Stimulated activated CD8-positive, alpha-beta memory T cell treated with anti-CD3 and anti-CD28 coated beads, Interleukin-4, amount 100 ng/mL, for 24 hours (primary cell): ENCODE measurements at places on chromosomes 3 and 15.
A peak's percentile ranks its signal among the peaks of the same experiment; 100 is the strongest.

- no peak for DNase-seq
Observed at GRCh38 chr3:14508505-14508819, 31.7 kb downstream of the GRIP2 start.

- no peak for DNase-seq
Observed at GRCh38 chr3:8152821-8153418, 348.7 kb upstream of the LMCD1 start.

DNA sequence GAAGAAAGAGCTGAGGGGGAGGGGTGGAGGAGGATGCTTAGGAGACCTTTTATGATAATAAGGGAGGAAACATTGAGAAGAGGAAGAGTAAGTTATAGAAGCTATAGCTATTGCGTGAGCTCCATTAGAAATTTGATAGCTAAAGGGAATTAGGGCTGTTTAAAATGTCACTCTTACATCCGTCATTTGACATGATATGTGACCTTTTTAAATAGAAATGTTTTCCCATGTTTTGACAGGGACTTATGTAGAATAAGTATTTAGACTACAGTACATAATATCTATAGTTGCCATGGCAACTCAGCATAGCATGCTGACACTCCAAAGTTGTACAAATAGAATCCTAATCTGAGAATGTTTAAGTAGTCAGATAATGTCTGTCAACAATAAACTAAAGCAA is 19.2 kb downstream of the RAD51 start:
- no peak for DNase-seq

- no peak for DNase-seq
Observed at GRCh38 chr15:99446565-99447496, 119.0 kb upstream of the MEF2A start.

GRCh38 chr3:71031181-71031580 is 552.3 kb downstream of the FOXP1 start:
- no peak for DNase-seq

GRCh38 chr3:129665024-129665768 is 58.7 kb upstream of the PLXND1 start:
- DNase-seq: no peak

DNA sequence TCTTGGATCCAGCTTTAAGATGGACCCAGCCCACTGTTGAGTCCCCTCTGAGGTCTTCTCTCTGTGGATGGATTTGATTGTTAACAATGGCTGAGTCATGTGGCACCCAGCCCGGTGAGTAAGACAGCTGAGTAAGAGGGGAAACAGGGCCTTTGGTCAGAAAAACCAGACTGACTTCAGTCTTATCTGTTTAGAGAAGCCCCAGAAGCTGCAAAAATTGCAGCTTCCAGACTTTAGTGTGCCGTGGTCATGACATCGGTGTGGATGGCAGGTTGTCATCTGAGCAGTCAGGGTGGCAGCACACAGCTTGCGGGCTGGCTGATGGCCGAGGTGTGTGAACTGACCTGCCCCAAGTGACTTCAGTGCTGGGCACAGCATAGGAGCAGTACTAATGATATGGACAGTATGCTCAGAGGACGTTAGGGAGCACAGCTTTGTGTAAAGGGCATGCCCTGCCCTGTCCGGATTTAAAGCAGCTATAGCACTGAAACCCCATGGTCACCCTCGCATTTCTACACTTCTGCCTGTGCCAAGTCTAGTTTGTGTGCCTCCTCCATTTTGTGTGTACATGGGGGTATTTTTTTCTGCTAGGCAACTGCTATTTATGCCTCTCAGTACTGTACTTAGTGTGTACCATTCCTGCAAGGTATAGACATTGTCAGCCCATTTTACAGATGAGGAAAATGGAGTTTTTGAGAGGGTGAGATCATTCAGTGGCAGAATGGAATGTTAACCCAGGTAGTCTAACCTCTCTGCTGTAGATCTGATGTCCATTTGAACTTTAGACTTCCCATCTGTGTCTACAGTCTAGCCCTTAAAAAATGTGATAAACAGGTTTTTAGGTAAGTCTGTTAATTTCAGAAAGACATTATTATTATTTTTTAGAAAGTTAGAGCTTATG is 44.4 kb downstream of the FLNB start:
- peak; percentile 20 for DNase-seq

GRCh38 chr15:66388576-66388975 is 1.9 kb downstream of the MAP2K1 start:
- no peak for DNase-seq

- no peak for DNase-seq
Observed at GRCh38 chr15:77774350-77774749, 141.6 kb upstream of the LINGO1 start.

- no peak for DNase-seq
Observed at GRCh38 chr3:168834558-168834957, 738.8 kb upstream of the GOLIM4 start.

- DNase-seq: no peak
Observed at GRCh38 chr3:13199899-13200451, 126.7 kb upstream of the IQSEC1 start.

GRCh38 chr3:129195731-129196256 is 12.1 kb upstream of the CNBP start:
- DNase-seq: no peak

DNA sequence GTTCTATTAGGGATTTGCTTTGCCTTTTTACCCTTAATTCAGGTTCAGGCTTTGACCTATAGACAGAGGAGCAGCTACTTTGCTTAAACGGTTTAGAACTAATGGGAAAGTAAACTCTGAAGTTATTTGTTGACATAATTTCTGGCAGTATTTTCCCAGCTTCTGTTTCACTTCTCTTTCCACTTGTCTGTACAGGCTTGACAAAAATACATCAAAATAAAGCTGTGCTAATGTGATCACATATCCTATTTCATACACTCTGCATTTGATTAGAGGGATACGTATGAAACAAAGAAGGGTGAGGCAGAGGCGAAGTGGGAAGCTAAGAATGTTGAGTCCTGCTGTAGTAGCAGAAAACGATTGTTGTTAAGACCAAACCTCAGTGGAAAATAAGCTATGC is 389.1 kb upstream of the RARB start:
- DNase-seq: no peak

DNA sequence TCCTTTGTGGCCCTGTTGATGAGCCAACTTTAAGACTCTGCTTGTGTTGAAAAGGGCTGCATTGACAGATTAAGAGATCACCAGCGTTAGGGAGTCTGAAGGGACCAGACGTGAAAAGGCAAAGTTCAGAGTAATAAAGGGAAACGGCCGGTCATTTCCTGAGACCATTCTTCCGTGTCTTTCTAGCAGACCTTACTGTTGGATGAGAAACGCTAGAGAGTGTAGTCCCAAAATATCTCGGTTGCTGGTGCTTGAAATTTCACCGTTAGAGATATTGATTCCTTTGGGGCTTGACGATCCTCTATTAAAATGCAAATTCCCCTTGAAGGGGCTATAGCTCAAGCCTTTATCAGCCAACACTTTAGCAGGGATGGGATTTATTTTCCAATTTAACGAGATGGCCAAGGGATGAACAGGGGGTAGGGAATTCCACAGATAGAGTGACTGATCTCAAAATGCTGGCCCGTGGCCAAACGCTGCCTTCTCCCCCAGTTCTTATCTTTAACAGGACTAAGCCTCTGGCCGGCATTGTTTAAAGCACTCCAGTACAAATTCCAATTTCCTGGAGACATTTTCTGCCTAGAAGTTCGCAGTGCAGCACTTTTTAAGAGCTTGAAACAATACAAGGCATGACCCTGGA is 250.4 kb downstream of the TJP1 start:
- no peak for DNase-seq

GRCh38 chr15:68097029-68097428 is 42.9 kb downstream of the PIAS1 start:
- no peak for DNase-seq

DNA sequence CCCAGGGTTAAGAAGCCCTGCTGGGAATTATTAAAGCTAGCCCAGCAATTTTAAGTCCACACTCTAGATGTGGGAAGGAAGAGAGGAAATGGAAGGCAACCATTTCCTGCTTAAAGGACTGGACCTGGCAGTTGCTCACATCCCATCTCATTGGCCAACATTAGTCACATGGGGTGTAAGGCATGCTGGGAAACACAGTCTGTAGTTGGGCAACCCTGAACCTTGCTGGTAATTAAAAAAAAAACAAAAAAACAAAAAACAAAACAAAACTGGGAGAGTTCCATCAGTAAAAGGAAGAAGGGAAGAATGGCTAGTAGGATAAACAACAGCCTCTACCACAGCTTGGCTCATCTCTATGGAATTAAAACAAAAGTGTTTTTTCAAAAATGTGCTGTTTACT is 136.0 kb downstream of the VGLL4 start:
- no peak for DNase-seq

- no peak for DNase-seq
Observed at GRCh38 chr15:60583194-60583593, 104.3 kb upstream of the ICE2 start.

DNA sequence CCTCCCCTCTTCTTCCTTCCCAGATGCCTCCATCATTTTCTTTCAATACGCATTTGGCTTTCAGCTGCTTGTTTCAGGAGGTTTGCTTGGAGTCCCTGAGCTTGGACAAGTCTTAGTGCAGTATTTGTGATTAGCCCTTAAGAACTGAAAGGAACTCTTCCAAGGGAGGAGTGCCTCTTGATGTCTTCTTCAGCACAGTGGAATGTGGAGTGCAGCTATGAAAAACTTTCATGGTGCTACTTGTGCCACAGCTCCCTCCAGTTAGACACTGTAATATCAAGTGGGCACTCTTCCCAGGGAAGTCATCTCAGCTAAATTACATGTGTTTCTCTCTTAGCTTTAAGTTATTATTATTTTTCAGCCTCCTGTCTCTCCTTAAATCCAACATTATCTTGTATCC is 173.1 kb downstream of the NECTIN3 start:
- no peak for DNase-seq

DNA sequence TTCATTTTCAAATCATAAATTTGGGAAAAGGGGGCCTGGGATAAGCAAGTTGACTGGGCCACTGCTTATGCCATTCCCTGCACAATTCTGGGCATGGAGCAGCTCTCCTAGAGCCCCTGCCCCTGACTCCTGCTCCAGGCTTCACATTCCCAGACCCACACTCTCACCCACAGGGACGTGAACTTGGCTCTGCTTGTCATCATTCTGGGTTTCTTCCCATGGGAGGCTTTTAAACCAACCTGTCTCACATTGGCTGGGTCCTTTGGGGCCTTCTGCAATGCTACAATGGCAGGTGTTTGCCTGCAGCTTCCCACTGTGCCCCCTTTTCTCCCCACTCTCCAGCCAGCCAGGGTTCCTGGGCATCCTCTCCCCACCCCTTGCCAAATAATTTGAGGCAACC is 49.1 kb downstream of the CYP19A1 start:
- DNase-seq: no peak

DNA sequence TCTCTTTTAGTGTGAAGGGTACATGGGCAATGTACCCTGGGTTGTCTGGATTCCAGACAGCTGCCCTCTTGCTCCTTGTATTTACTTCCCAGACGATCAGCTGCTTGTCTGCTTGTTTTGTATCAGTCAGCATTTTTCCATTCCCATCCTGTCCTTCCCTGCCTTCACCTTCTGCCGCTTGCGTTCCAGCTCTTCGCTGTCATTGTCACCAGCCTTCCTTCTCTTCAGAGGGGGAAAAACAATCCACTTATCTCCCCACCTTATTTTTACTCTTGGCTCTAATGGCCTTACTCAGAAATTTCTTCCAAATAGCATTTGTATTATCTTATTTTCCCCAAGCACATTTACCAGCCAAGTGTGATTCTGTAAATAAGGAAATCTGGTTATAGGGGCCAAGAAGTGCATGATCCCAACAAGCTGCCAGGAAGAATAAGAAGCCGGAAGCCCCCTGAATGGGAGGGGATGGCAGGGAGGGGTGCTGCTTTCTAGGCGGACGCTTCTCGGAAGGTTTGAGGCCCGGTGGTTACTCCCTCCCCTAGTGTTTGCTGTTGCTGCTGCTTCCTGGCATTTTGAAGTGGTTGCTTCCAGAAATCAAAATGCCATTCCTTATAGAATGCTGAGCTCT is 497.6 kb downstream of the NTRK3 start:
- DNase-seq: no peak

- no peak for DNase-seq
Observed at GRCh38 chr15:77057072-77057471, 13.8 kb downstream of the TSPAN3 start.

DNA sequence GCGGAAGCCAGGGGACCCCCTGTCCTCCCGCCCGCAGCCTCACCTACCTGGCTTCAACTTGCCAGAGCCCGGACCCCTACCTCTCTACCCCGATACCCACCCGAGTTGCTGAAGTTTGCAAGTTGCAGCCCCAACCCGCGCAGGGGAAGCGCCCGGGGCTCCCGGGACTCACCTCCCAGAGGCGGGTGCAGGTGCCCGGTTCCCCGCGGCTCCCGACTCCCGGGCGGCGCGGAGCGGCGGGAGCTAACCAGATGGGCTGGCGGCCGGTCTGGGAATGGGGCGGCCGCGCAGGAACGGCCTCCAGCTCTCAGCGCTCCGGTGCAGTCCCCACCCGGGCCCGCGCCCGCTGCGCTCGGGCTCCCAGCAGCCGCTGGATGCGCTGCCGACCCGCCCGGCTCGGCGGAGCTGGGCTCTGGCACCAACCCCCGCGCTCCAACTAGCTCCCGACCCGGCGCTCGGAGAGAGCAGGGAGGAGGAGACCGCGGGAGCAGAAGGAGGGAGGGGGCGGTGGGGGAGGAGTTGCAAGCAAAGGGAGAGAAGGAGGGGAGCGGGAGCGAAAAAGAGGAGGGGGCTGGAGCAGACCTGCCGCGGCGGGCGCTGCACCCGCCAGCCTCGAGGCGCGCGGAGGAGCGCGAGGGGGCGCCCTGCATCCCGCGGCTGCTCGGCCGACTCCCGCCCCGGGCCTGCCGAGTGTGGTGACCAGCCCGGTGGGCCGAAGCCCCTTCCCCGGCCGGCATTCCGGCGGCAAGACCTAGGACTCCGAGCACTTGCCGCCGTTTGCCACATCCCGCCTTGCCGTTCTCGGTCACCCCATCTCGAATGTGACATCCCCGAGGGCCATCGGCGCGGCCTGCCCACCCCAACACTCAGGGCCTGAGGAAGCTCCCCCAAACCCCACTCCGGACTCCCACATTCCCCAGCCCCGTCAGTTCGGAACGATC is at the start of gene SEMA5B:
Gene SEMA5B (minus strand): TSS at position 472 of the 941 bp plus-strand sequence. CDS start 66,500 bp downstream, outside the sequence.
- DNase-seq: no peak

DNA sequence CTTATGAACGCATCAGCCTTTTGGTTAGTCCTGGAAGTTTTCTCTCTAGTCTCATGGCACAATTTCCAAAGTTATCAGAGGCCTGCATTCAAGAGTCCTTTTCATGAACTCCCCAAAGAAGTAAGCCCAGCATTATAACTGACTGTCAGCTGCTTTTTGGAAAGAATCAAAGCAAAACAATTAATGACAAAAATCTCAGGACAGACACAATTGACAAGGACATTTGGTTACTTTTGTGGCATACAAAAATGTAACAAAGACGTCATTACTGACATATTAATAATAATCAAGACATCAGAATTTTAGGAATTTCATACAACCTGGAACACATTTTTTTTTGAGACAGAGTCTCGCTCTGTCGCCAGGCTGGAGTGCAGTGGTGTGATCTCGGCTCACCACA is 21.2 kb downstream of the KATNBL1 start:
- DNase-seq: no peak

GRCh38 chr15:39084674-39085530 is 496.0 kb upstream of the THBS1 start:
- no peak for DNase-seq
